ENCODE measurements at places on chromosomes 1 and 21. TPM values are rescaled to one million over a fixed set of nuclear protein-coding genes. Genes with fewer than 3 reads are reported as not detected.

DNA sequence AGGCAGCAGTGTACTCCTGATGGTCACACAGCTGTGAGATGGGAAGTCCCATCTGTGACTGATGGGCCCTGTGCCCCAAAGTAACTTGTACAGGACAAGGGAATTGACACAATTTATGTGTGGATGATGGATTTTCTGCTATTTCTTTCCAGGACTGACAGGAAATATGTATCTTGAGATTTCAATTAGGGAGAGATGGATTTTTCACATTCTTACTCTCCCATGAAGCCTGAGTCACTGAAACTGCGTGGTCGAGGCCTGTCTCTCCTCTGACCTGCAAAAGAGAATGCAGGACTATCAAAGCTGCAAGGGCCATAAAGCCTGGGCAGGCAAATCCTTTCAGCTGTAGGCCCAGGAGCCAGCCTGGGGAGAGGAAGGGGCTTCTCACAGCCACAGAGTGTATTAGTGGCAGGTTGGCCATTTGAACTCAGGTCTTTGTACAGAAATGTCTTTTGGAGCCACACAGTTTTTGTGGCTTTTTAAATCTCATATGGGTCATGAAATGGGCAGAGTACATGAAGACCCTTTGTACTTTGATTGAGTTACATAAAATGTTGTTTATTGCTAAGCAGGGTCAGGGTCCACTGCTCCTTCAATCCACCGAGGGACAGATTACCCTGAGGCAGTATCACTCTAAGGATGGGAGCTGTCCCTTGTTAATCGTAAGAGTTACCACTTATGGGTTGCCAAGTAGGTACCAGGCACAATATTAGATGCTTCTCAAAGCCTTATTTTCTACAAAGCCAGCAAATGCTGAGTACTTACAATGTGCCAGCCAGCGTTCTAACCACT lies 14.8 kb downstream of the ALX3 start:
- DNase-seq, result no peak

- peak; percentile 22 for DNase-seq
Observed at GRCh38 chr1:72281637-72282270, 585 bp downstream of the NEGR1 start.

DNA sequence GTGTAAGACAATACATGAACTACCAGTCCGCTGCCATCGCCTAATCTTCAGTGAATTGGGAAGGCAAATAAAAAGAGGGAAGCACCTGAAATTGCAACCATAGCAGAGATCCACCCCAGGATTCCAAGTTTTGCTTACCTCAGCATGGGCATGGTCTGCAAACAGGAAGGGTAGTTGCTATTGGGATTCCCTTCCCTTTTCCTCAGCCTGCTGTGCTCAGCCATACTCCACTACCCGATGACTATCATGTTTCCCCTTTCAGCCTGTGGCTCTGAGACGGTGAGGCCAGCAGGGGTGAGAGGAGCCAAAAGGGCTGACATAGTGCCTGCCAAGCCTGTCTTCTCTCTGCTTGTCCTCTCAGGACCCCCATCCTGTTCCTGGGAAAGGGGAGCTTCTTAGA lies 64.2 kb downstream of the GPR137B start:
- DNase-seq, result no peak

Gene NEK7
- total RNA-seq, result 61.5 TPM

Gene PCP4L1
- 0.40 TPM for total RNA-seq

Gene SLC44A5
- total RNA-seq, result 0.26 TPM

All from activated CD8-positive, alpha-beta T cell treated with anti-CD3 and anti-CD28 coated beads, Interleukin-2, amount 10 ng/mL, durations not matched to agents 7 days and 5 days (primary cell).